Germinal center (tissue), 1 donor: ENCODE measurements at places on chromosomes 2 and 18.

GRCh38 chr18:31739651-31740050 lies 21.0 kb downstream of the SLC25A52 start:
- no peak for DNase-seq

DNA sequence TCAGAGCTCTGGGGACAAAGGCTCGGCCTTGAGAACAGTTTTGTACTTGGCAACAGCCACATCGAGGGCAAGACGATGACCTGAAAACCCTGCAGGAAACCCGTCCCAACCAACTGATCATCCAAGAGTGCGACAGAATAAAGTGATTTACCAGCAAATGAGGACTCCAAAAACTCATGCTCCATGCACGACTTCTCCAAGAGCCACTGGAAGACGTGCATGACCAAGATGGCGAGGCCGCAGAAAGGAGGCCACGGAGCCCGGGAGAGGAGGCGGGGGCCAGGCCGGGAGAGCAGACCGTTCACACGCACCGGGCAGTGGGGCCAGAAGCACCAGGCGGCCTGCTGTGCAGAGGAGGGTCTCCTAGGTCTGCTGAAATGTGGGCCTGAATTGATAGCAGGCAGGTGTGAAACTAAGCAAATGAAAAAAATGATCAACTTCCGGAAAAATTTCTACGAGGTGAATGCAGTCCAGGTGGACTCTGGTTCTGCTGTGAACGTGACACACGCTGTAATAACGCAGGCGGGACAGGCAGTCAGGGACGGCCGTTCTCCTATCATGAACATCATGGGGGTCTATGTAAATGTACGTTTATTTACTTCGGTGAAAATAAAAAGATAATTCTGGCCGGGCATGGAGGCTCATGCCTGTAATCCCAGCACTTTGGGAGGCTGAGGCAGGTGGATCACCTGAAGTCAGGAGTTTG lies 252.2 kb downstream of the HDAC4 start:
- no peak for DNase-seq

DNA sequence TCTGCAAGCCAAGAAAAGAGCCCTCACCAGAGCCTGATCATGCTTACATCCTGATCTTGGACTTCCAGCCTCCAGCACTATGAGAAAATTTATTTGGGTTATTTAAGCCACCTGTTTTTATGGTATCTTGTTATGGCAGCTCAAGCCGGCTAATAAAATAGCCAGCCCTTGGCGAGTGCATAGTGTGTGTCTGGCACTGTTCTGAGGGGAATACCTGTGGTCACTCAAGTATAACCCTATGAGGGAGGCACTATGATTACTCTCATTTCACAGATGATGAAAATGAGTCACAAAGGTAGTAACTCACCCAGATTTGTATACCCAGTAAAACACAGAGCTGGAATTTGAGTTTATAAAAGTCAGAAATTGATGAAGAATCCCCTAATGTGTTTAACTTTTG lies 556.9 kb upstream of the SETBP1 start:
- DNase-seq, result no peak

DNA sequence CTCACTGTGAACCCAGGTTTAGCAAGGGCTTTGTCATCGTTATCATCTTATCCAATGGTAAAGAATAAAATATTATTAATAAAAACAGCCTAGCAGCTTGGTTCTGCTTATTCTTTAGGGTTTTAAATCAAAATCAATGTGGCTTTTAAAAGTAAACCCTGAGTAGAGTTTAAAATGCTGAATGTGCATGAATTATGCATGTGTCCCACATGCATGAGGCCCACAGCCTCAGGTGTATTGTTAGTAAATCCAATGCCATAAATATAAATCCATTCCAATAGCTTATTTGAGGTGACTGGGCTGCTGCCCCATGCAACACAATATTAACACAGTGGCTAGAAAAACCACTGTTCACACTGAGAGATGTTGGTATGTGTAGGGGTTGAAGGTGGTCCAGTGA lies 254.1 kb downstream of the HNMT start:
- DNase-seq, result no peak

GRCh38 chr18:79519751-79520477 lies 124.2 kb downstream of the NFATC1 start:
- peak; percentile 51 for DNase-seq

DNA sequence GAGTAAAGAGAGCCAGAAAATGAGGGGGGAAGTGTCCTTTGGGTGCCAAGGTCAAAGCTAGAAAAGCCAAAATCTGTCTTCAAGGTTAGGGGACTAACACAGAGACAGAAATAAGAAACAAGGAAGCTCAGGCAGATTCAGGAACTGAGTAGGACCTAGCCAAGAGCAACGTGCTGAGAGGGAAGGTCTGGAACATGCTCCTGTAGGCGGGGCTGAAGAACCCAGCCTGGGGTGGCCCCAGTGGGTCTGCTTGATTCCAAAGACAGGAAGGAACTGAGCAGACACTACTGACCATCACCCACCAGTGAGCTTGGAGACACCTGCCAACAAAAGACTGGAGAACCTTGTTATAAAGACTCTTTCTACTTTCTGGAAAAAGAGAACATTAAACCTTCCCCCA lies 105.1 kb downstream of the SP3 start:
- no peak for DNase-seq

DNA sequence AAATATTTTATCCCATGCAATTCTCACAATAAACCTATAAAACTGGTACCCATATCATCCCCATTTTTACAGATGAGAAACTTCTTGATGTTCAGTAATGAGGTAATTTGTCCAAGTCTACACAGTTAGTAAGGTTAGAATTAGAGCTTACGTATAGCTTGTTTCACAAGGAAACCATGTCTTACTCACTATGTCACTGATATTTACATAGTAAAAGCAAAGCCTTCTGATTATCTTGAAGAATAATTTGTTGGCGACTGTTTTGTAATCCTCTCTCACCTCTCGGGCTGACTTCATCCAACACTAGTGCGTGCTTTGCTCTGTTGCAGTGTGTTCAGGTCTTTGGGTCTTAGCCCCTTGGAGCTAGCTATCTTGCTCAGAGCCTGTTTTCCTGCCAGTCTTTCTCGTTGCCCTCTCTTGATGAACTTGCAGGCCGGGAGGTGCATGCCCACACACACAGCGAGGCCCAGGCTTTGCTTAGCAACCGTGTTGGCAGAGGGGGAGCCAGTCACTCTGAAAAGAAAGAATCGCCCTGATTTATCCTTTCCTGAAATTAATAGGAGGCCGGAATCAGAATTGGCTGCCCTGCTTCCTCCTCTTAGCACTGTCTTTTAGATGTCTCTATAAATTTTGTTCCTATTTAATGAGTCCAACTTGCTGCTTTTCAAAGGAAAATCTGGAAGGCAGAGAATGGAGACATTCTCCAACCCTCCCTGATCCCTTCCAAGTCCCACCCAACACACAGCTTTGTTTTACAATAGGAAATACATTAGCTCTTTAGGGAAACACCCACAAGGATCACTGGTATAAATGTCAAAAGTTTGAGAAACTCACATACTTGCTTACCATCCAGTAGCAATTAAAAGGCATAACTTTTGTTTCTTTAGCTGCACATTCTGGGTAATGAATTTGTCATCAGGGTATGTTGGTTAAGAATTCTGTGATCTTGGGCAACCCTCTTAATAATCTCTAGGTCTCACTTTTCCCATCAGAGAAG lies 97.6 kb upstream of the SEC11C start:
- no peak for DNase-seq

DNA sequence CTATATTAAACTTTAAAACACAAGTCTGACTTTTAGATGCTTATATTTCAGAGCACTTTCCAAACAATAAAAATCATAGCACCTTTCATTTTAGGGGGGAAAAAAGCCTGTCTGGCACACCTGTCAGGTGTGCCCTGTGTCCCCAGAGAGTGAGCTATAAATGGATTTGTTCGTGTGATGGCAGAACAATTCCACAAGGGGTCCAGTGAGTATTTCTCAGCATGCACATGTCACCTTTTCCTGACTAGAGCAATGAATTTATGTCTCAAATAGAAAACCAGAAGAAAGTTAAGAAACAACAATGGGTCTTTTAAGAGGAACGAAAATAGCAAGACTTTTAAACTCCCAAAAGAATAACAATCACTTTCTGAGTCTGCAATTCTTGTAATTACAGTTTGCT lies 55.9 kb downstream of the ACVR1C start:
- DNase-seq, result peak; percentile 27

- no peak for DNase-seq
Observed at GRCh38 chr2:53848062-53848461, 11.7 kb downstream of the GPR75 start.

- no peak for DNase-seq
Observed at GRCh38 chr2:85560812-85561279, 447 bp downstream of the GGCX start.

GRCh38 chr18:70627182-70627802 lies 338.4 kb downstream of the SOCS6 start:
- no peak for DNase-seq

DNA sequence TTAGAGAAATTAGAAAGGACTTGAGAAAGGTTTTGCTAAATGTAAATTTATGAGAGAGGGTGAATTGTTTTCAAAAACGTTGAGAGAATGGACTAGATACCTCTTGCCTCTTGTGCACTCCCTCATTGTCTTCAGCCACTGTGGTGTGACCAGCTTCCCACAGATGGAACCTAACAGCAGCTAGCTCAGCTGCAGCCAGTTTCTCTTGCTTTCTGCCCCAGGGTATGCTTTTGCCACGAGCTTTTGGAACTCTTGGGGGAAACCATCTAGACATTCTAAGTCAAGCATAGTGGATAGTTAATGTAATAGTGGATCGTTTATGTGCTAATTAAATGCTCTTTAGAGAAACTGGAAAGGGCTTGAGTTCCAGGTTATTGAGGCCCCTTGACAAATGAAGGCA lies 288.2 kb downstream of the CTNNA2 start:
- DNase-seq, result no peak

GRCh38 chr2:62692225-62692624 lies 13.3 kb upstream of the EHBP1 start:
- no peak for DNase-seq

DNA sequence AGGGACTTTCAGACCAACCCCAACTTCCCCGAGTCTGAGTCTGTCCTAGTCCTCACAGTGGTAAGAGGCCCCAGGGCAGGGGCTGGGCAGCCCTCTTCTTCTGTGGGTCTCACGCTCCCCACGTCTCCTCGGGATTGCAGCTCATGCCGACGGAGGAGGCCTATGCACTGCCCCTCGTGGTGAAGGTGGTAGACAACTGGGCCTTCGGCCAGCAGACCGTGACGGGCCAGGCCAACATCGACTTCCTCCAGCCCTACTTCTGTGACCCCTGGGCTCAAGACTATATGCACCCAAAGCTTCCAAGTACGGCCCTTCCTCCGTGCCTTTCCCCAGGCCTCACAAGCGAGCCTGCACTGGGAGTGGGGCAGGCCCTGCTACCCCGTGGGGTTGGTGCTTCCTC lies 44.3 kb downstream of the LMAN2L start:
- no peak for DNase-seq
